Left lobe of liver (tissue), 2 donors: ENCODE measurements at places on chromosomes 11 and 22. TPM values are rescaled to one million over a fixed set of nuclear protein-coding genes. Genes with fewer than 3 reads are reported as not detected.

DNA sequence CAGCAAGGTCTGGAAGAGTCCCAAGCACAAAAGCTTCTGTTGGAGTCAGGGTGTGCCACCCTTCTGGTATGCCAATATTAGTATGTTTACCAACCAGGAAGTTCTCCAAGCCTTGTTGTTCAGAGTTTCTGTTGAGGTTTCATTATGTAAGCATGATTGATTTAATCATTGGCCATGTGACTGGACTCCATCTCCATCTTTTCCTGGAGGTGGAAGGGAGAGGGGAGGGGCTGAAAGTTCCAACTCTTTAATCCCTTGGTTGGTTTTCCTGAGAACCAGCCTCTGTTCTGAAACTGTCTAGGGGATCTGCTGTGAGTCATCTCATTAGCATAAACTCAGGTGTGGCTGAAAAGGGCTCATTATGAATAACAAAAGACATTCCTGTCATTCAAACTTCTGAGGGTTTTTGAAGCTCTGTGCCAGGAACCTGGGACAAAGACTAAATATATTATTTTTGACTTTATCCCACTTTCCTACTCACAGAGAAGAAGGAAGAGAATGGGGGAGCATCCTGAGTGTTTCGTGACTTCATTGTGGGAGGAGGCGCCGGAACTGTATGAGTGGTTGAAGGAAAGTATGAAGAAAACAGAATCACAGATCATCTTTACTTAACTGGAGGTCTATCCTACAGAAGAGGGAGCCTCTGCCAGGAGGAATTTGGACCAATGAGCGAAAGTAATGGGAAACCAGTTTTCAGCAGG lies 138.2 kb downstream of the NECTIN1 start:
- DNase-seq, result no peak

- DNase-seq, result no peak
Measured at GRCh38 chr22:45397806-45398205, 15.6 kb downstream of the SMC1B start.

GRCh38 chr11:21132146-21132720 lies 462.8 kb downstream of the NELL1 start:
- no peak for DNase-seq

HEPACAM gene
- total RNA-seq, result 27.2 TPM

GRCh38 chr22:30159561-30160353 lies 79.5 kb downstream of the HORMAD2 start:
- DNase-seq, result peak; percentile 57

GRCh38 chr11:71172680-71173079 lies 79.7 kb downstream of the SHANK2 start:
- DNase-seq, result peak; percentile 14

CRYBA4 gene
- not detected for total RNA-seq

- DNase-seq, result peak; percentile 67
Measured at GRCh38 chr22:17569971-17570511, 6.7 kb downstream of the SLC25A18 start.

GRCh38 chr11:110492321-110492685 lies 62.6 kb downstream of the FDX1 start:
- DNase-seq, result no peak

HORMAD2 gene
- total RNA-seq, result 1.5 TPM

DNA sequence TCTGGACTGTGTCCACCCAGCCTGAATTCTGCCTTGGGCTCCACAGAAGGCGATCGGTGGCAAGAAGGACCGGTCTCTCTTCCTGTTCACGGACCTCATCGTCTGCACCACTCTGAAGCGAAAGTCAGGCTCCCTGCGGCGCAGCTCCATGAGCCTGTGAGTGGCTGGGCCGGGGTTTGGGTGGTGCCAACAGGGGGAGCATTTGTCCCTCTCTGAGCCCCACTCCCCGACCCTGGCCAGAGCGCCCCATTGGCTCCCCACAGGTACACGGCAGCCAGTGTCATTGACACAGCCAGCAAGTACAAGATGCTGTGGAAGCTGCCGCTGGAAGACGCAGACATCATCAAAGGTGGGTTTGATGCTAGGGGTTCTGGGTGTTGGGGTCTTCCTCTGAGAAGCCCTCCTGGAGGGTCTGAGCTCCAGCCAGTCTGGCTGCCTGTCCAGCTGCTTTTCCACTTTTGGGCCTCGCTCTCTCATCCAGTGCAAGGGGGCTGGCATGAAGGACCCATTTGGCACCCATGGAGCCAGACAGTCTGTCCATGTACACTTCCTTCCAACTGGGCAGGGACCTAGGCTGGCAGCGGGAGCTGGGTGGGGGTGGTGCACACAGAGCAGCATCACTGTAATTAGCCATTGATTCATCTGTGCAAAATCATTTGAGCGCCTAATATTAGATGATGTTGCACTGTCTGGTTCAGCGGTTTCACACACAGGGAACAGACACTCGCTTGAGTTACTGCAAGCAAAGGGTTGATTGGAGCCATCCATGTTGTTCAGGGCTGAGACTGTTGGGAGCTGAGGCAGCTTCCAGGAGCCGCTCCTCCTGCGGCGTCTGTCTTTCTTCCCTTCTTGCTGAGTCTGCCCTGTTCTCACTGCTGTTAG lies 19.0 kb upstream of the RELT start:
- DNase-seq, result no peak

- DNase-seq, result no peak
Measured at GRCh38 chr22:29623553-29624169, 20.2 kb downstream of the NF2 start.

SMTNL1 gene
- not detected for total RNA-seq

- DNase-seq, result peak; percentile 35
Measured at GRCh38 chr11:17595526-17596309, 48.7 kb downstream of the OTOG start.

AGBL2 gene
- total RNA-seq, result 2.7 TPM

DGKZ gene
- 13.0 TPM for total RNA-seq

DNA sequence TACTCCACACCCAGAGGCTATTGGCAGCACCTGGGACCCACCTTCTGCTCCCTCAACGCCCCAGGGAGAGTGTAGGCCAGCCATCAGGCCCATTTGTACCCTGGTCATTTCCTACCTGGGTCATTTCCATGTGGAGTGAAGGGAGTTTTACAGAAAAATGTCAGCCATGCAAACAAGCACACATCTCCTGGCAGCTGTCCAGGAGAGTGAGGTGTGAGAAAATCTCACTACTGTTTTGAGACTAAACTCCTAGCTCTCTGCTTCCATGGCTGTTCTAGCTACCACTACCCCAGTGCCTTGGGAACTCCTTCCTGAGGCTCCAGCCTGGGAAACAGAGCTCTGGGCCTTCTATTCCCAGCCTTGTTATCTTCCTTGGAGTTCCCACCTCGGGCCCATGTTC lies 2.8 kb upstream of the TMPRSS13 start:
- no peak for DNase-seq

- DNase-seq, result no peak
Measured at GRCh38 chr22:22927888-22928665, 40.5 kb downstream of the IGLL5 start.

- DNase-seq, result no peak
Measured at GRCh38 chr22:22916215-22916951, 28.8 kb downstream of the IGLL5 start.

ALDH3B1 gene
- 3.2 TPM for total RNA-seq

DNA sequence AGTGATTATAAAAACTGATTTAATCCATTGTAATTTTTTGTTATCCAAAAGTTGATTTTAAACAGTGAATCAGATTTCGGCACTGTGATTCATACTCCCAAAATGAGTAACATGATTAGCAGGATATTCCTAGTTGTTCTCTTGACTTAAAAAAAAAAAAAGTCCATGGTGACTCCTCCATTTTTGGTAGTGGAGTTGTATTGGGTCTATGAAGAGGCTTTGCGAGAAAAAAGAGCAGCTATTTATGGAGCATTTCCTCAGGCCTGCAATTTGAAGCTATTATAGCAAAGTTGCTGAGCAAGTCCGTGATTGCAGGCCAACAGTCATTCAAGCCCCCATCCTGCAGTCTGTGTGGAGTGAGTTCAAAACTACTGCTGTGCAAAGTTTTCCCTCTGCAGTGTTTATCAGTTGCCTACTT lies 28.8 kb downstream of the YAP1 start:
- no peak for DNase-seq
